ENCODE measurements at places on chromosomes 2 and 18.

DNA sequence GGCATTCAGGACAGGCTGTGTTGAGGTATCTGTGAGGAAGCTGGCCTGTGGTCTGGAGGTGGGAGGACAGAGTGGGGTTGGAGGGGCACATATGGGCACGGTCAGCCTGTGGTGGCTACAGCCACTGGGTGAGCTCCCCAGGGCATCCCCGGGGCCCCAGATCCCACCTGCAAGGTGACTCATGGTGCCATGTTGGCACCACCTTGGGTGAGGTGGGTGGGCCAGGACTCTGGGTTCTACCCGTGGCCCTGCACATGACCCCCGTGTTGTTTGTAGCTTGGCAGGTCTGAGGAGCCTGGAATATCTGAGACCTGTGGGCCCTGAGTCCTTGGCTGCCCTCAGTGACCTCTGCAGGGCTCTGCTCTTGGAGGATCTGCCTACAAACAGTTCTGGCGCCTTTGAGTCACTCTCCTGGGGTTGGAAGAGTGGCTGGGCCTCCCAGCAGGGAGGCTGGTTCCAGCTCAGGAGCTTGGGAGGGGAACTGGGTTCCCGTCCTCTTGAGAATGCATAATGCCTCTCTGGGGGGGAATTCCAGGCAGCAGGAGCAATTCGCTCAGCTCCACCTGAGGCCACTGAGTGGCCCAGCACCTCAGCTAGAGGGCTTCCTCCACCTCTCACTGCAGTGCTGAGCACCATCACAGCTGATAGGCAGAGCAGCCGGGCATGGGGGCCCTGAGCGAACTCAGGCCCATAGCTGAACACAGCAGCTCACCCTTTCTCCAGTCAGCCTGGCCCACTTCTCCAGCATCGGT is 105.1 kb downstream of the DYSF start:
- no peak for DNase-seq

- no peak for DNase-seq
These were observed 7.6 kb upstream of the MGAT5 start for GRCh38 chr2:134246154-134246874.

DNA sequence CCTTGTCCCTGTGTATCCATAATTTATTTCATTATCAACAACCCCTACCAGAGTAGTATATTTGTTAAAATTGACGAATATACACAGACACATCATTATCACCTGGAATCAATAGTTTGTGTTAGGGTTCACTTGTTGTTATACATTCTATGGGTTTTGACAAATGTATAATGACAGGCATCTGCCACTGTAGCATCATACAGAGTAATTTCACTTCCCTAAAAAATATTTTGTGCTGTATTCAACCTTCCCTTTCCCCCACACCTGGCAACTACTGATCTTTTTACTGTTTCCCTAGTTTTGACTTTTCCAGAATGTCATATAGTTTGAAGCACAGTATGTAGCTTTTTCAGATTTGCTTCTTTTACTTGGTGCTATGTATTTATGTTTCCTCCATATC is 132.0 kb downstream of the ZNF804A start:
- no peak for DNase-seq

DNA sequence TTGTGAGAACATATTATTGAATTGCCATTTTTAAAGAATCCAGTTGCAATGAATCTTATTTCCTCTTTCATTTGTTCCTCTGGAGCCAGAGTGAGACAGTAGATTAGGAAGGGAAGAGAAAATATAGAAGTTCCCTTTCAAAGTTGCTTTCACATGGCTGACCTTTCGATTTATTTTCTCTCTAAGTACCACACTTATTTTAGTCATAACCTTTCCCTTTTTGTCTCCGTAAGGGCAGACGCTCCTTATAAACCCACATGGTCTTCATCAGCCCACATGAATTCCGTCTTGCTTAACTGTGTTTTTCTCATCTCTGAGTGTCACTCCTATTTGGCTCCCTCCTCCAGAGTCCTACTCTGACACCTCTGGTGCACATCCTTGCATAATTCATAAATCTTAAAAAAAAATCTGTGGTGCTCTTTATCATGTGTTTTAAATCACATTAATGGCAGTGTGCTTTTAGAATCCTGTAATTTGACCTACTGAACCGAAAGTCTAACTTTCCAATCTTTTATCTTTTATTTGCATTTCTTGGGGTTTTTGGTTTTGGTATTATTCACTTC is 38.5 kb upstream of the ZNF396 start:
- DNase-seq = no peak

DNA sequence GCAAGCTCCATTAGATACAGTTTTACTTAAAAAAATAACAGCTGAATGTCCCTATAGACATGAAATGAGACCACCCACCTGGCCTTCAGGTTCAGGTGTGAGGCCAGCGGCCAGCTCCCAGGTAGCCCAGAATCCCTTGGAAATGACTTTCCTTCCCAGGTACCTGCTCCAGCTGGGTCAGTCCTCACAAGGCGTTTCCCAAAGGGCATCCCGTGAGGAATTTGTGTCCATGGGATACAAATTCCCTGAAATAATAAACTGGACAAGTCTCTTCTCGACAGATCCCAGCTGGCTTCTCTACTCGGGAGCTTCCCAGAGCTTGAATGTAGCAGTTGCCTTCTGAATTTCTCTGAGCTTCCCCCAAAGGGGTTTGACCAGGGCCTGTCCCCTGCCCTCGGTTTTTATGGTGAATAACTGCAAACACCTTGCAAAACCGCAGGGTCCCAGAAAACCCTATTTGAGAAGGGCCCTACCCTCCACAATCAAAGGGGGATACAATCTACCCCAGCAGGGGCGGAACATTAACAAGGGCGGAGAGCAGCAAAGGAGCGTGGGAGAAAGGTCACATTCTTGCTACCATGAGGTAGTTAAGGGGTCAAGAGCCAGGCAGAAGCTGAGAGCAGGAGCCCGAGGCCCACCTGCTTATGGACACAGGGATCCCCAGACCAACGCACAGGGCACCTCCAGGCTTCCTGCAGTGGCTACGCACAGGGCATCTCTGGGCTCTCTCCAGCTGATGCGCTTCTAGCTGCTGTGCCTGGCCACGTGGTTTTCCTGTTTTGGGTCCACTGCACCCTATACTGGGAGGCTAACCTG is 107.7 kb downstream of the HDAC4 start:
- no peak for DNase-seq

- no peak for DNase-seq
These were observed 280.8 kb downstream of the SETBP1 start for GRCh38 chr18:44961288-44961995.

DNA sequence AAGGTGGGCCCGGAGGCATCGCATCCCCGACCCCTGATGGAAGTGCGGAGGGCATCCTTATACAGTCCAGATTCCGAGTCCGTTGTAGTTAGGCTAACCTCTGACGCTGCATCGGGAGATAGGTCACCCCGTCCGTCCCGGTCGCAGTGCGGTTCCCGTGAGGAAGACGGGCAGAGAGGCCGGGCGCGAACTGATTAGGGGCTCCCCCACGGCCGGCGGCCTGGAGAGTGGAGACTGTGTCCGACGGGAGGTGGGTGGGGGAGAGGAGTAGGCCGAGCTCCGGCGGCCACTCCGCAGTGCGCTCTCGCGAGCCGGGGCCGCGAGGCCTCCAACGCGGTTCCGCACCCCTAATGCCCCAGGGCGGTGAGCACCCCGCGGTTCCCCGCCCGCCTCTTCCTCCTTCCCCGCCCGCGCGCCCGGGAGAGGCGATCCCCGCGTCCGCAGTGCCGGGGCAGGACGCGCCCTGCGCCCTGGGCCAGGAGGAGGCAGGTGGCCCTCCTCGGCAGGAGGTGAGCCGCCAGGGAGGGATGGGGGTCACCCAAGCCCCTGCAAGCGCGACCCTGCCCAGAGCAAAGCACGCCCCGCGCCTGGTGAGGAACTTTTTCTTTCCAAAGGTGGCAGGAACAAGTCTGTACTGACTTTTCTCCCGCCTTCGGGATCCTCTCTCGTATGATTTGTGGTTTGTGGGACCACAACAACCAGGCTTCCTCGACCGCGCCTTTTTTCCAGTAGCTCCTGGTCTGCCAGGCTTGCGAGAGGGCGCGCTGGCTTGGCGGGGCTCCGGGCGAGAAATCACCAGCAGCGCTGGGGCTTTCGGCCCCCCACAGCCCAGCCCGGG is 1.4 kb upstream of the SP5 start:
- DNase-seq = no peak

DNA sequence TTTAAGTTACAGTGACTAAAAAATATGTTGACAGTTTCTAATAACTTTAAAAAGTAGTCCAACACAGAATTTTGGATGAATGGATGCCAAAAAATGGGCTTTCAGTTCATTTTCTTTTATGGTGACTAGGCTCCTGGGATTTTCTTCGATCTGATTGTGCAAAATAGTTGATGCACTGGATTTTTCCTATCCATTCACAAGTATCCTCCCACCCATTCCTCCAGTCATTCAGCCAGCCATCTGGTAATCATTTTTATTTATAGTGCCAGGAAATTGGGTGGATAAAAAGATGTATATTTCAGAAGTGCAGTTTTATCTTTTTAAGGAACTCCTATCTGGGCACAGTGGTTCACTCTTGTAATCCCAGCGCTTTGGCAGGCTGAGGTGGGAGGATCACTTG is 175.1 kb downstream of the PTPRM start:
- DNase-seq = no peak

Data from NCI-H187 (cell line).